ENCODE measurements at places on chromosomes 1 and 21. TPM values are rescaled to one million over a fixed set of nuclear protein-coding genes. Genes with fewer than 3 reads are reported as not detected.

Gene SPAG17
- 0.21 TPM for total RNA-seq

Gene LRRC53
- total RNA-seq, result not detected

Gene RHCE
- total RNA-seq, result not detected

Gene ACTA1
- total RNA-seq, result not detected

All from mononuclear cell (primary cell).